ENCODE measurements at places on chromosomes 7 and 10. TPM values are rescaled to one million over a fixed set of nuclear protein-coding genes. Genes with fewer than 3 reads are reported as not detected.

UBTD1 gene
- 9.5 TPM for polyA plus RNA-seq

LIPF gene
- polyA plus RNA-seq = not detected

ADCY1 gene
- polyA plus RNA-seq = 12.1 TPM

C10orf53 gene
- polyA plus RNA-seq = not detected

NANOS1 gene
- polyA plus RNA-seq = 5.5 TPM

SLIT1 gene
- 0.97 TPM for polyA plus RNA-seq

TMEM273 gene
- polyA plus RNA-seq = 6.1 TPM

GIMAP1 gene
- polyA plus RNA-seq = 2.0 TPM

PROSER2 gene
- 3.6 TPM for polyA plus RNA-seq

SNCG gene
- 9.3 TPM for polyA plus RNA-seq

All from muscle of arm (tissue), 14 donors.